ENCODE measurements at places on chromosomes 1 and 21.

DNA sequence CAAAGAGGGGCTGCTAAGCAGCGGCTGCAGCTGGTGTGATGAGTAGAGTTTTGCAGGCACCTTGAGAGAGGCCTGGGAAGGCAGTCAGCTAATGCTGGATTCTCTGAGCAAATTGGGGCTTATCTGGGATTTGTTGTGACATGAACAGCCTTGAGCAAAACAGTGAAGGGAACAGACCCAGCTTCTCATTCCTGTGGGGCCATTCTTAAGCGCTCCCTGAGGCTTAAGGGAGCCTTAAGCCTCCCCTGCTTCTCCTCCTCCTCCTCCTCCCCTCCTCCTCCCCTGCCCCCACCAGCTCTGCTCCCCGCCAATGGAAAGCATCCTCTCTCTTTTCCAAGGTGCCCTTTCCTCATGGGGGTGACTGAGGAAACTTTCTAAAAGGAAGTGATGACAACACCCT, 21.3 kb downstream of the HMGCS2 start:
- DNase-seq: no peak

GRCh38 chr1:217373761-217374701, 256.9 kb downstream of the GPATCH2 start:
- no peak for DNase-seq

DNA sequence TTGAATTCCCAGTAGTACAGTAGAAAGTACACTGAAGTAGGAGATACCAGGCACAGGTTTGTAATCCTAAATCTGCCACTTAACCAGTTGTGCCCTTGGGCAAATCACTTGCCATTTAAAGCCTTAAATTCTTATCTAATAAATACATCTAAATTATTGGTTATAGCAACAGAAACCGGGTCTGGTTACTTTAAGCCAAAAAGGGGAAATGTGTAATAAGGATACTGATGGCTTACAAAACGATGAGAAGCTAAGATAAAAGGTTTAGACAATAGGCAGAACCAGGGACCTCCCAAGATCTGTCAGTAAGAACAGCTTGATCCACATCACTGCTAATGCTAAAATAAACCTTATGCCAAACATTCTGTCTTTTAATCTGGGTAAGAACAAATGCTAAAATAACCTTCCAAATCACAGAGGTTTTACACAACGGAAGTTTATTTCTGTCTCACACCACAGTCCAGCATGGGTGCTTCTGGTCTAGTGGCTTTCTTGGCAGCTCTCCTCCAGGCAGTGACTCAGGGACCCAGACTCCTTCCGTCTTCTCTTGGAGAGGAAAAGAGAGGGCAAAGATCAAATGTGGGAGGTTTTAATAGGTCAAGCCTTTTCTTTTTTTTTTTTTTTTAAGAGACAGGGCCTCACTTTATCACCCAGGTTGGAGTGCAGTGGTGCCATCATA, 16.5 kb upstream of the ZMYM1 start:
- no peak for DNase-seq

- no peak for DNase-seq
Measured at GRCh38 chr1:153344718-153345025, 4.0 kb downstream of the PGLYRP4 start.

- no peak for DNase-seq
Measured at GRCh38 chr1:231634323-231635013, 7.9 kb downstream of the DISC1 start.

- no peak for DNase-seq
Measured at GRCh38 chr1:9078015-9078751, 8.7 kb upstream of the SLC2A5 start.

- DNase-seq: no peak
Measured at GRCh38 chr1:214372092-214372491, 91.1 kb downstream of the SMYD2 start.

- DNase-seq: no peak
Measured at GRCh38 chr1:206439205-206439604, 31.1 kb upstream of the IKBKE start.

GRCh38 chr1:31712630-31713029, 8.8 kb upstream of the COL16A1 start:
- no peak for DNase-seq

DNA sequence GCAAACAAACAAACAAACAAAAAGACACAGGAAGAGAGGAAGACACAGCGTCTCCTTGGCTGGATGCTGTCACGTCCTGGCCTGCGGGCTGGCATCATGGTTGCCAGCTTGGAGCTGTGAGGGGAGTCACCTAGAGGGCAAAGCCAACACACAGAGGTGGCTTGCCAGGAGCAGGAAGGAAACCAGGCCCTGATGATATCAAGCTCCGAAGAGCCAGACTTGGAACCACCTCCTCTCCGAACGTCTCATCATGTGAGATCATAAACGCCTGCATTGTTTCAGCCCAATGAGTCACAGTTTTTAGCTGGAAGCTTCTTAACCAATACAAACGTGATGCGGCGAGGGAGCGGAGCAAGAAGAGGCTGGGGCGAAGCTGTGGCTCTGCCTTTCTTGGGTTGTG, 8.7 kb downstream of the PLA2G2D start:
- no peak for DNase-seq

DNA sequence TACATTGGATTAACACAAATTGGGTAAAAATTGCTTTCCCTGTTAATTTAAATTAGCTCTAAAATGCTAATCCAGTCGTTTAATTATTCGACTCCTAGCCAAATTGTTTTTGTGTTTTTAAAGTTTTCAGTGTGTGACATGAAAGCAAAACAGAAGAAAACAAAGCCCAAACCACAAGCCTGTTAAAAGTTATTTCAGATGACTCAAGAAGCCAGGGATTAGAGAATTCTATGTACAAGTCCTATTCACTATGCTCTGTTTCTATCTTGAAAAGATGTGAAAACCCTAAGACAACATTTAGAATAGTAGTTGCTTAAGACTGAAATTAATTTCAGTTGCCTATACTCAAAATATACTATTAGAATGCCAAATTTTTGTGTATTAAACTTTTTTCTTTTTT, 294.8 kb upstream of the ADAMTS5 start:
- no peak for DNase-seq

DNA sequence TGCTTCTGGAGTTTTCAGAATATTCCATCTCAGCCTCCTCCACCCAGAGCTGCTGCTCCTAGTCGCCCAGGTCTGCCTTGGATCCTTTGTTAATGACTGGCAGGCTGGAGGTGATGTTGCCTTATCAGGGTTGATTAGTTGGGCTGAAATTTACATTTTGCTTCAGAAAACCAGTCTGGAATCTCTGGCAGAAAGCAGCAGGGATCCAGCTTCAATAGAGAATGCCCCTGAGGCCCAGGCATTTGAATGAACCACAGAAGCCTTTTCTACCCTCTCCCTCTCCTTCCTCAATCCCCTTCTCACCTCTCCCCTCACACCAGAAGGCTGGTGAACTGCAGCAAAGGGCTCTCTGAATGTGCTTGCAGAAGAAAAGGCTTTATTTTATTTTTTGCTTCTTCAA, 83.2 kb downstream of the PLXNA2 start:
- no peak for DNase-seq

GRCh38 chr1:29452463-29453230, 216.3 kb downstream of the PTPRU start:
- no peak for DNase-seq

DNA sequence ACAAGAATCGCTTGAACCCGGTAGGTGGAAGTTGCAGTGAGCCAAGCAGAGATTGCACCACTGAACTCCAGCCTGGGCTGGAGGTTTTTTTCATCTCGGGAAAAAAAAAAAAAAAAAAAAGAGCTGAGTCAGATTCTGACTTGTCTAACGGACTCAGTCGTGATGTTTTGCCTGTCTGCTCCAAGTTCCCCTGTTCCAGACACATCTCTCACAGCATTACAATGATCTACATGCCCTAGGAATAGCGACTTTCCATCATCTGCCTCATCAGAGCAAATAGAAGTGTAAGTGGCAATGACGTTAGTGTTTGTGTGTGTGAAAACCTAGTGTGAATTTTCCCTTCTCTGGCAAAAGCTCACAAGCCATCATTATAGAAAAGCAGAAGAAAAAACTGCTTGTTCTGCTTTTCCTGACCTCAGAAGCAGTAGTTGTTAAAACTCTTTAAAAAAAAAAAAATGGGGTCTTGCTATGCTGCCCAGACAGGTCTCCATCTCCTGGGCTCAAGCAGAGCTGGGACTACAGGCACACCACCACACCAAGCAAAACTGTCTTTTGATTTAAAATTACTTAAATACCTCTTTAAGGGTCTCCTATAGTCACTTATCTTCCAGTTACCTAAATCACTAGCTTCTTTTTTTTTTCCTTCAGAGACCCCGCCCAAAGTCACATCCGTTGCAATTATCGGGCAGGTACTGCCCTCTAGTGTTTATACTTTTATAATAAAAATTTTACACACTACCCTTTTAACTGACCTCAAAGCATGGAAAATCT, 37.3 kb downstream of the PLEKHO1 start:
- no peak for DNase-seq

GRCh38 chr1:239164451-239165180, 221.8 kb upstream of the CHRM3 start:
- DNase-seq: no peak

DNA sequence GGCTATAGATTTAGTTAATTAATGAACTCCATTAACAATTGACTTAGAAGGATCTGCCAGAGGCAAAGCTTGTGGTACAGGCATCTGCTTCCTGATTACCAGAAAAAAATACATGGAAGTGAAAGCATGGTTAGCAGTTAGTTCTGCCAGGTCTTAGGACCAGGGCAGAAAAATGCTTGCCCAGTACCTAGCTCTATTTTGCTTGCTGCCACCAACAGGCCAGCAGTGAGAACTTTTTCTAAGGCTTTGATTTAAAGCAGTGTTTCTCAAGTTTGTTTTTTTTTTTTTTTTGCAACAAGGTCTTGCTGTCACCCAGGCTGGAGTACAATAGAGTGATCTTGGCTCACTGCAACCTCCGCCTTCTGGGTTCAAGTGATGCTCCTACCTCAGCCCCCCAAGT, 16.4 kb upstream of the MTF1 start:
- no peak for DNase-seq

DNA sequence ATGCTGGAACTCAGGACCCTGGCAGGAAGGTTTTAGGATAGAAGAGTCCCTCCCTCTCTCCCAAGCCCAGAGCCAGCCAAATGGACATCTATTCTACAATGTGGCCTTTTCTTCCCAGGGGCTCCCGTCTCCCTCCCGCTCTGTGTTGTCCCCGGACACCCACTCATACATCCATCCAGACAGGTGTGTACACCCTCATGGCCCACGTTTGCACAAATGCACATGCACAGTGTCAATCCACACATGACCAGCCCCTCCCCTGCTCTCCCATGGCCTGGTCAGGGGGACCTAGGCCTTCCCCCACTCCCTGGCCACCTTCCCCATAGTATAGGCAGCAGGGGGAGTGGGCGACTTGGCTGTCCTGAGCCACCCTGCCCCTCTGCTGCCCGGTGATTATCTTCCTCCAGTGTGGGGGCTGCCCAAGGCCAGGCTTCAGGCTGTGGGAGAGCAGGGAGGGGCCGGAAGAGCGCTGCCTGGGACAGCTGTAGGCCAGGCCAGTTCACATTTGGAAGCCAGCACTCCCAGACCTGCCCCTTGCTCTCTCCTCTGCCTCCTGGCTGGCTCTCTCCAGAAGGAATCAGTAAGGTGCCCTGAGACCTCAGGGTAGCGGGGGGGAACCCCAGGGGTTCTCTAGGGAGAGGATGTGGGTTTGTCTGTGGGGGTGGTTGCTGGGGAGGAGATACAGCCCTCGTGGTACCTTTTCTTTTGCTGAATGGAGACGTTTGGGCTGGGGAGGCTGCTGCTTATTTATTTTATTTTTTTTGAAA, 4.1 kb upstream of the PTPN7 start:
- no peak for DNase-seq

DNA sequence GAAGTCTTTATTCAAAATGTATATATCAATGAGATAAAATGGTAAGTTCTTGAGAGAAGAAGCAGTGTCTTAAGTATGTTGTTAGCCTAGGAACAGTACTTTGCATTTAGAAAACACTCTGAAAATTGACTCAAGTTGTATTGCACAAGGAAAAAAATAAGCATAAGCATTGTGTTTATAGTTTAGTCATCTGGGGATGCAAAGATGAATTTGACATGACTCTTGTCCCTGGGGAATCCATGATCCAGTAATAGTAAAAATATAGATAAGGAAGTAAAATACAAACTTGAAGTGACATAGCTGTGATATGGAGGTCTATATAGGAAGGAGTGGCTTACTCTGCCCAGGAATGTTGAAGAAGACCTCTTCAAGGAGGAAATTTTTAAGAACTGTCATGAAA, 185.0 kb upstream of the PTBP2 start:
- no peak for DNase-seq

GRCh38 chr1:162908780-162909179, 47.8 kb upstream of the CCDC190 start:
- peak; percentile 18 for DNase-seq

DNA sequence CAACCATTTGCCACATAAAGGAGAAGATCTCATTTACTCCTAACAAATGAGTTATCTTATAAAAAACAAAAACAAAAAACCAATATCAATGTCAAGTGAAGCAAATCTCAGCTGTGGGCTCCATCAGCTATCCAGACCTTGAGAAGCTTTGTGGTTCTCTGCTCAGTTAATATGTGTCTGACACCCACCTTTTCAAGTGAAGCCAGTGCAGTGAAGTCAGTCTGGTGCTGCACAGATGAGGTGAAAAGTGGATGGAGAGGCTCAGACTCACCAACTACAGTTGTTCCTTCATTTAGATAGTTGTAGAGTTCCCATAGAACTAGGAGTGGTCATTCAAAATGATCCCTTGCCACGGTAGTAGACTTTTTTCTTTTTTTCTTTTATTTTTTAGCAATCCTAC, 106.8 kb downstream of the NTNG1 start:
- DNase-seq: no peak

GRCh38 chr1:58908561-58909560, 125.0 kb upstream of the JUN start:
- no peak for DNase-seq

DNA sequence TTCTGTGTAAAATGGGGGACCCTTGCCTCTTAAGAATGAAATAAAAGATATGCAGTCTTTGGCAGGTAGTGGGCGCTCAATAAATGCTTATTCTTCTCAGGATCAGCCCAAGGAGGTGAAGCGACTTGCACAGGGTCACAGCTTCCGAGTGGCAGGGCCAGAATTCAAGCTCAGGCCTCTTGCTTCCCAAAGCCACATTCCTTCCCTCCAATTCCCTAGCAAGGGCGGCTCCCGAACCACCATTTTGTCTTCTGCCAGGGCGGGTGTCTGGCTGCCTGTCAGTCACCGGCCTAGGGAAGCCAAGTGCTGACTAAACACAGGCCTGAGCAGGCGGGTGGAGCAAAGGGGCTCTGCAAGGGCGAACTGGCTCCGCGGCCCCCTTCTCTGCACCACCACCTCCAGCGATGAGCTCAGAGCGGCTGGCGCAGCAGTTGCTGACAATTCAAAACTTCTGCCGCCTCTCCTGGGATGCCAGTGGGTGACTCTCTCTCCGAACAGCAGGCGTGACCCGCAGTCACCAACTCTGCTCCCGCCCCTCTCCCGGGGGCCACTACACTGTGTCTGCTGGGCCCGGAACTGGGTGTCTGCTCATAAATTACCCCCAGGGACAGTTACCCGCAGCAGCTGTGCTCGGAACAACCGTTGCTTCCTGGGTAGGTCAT, 10.8 kb downstream of the GPR3 start:
- DNase-seq: no peak

DNA sequence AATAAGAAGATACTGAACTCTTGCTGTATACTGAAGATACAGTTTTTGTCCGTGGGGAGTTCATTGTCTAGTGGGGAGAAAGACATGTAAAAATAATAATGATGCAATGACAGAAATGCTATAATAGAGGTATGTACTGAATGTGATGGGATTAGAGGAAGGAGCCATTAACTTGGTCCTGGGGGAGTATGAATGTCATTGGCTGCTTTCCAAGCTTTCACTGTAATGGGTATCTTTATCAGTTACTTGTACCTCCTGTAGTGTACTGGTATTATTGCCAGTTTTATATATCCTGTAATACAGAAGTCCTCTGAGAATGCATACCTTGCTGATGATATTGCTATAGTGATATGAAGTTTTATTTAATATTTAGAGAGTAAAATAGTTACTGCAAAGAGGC, 7.4 kb downstream of the BTBD8 start:
- DNase-seq: no peak
